ENCODE measurements at places on chromosomes 13 and 19.

- DNase-seq: no peak
Observed at GRCh38 chr13:21998279-21998990, 327.6 kb downstream of the FGF9 start.

GRCh38 chr13:46307554-46307953 lies 79.5 kb downstream of the RUBCNL start:
- no peak for DNase-seq

- DNase-seq: no peak
Observed at GRCh38 chr13:45512098-45512496, 47.4 kb downstream of the COG3 start.

- DNase-seq: no peak
Observed at GRCh38 chr13:112761701-112762689, 72.2 kb downstream of the ATP11A start.

DNA sequence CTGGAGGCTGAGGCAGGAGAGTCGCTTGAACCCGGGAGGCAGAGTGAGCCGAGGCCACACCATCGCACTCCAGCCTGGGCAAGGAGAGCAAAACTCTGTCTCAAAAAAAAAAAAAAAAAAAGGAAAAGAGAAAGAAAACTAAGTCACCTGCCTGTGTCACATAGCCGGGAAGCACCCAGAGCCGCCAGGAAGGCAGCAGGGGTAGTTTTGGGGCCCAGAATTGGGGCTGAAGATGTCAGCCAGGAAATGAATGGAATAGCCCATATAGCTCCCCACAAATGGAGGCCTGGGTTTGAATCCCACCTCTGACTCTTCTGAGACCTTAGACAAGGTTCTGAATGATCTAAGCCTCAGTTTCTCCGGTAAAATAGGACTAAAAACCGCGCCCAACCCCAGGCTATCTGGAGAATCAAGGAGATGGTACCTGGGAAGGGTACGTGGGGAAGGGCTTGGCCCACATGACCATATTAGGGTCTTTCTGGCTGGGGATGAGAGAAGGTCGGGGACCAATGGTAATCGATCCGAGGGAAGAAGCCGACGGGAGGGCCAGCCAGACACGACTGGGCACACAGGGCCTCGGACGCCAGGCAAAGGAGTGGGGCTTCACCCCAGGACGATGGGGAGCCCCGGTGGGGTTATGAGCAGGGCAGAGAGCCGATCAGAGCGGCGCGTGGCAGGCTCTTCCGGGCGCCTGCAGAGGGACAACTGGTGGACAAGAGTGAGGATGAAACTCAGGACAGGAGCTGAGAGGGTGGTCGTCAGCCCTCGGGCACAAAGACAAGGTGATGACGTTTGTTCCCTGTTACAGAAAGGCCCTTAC lies 14.4 kb downstream of the CCDC124 start:
- peak; percentile 12 for DNase-seq

GRCh38 chr13:109998684-109999533 lies 212.5 kb upstream of the IRS2 start:
- no peak for DNase-seq

GRCh38 chr19:2867025-2867991 lies at the start of gene ZNF556:
Gene ZNF556 (plus strand): TSS chr19:2867335. CDS start chr19:2867422, 87 bp downstream.
- no peak for DNase-seq

GRCh38 chr13:113656003-113656588 lies 1.9 kb downstream of the ATP4B start:
- no peak for DNase-seq

- DNase-seq: no peak
Observed at GRCh38 chr13:39566216-39566869, 36.6 kb downstream of the LHFPL6 start.

GRCh38 chr13:60328073-60328472 lies 68.9 kb upstream of the TDRD3 start:
- no peak for DNase-seq

DNA sequence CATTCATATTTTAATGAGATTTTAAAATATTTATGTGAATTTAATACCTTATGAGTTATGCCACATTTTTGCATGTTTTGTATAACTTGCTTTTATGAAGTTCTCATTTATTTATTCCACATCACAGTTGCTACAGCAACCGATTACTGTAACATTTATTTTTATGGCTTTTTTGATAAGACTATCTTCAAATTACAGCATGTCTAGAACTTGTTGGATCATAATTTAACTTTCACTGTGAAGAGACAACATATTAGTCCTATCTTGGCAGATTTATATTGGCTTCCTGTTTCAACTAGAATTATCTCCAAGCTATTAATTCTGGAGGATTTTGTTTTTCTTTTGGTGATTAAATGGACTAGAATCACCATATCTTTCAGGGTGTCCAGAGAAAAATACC lies 793.7 kb upstream of the SLITRK5 start:
- DNase-seq: no peak

- no peak for DNase-seq
Observed at GRCh38 chr13:109761695-109762094, 24.7 kb downstream of the IRS2 start.

DNA sequence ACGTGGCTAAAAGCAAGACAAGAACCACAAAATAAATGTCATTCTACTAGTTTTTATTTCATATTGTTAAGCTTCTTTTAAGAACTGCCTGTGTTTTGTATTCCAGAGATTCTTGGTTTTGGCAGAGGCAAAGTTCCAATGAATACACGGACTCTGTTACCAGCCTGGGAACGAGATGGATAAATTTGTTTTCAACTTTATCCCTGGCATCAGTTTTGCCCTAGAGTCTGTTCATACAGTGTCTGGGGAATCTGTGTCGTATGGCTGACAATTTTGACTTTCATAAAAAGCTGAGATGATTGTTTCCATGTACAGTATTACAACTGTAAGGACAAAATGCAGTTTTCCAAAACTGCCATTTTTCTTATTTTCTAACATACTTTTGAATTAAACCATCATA lies 327.6 kb downstream of the TBC1D4 start:
- DNase-seq: no peak

DNA sequence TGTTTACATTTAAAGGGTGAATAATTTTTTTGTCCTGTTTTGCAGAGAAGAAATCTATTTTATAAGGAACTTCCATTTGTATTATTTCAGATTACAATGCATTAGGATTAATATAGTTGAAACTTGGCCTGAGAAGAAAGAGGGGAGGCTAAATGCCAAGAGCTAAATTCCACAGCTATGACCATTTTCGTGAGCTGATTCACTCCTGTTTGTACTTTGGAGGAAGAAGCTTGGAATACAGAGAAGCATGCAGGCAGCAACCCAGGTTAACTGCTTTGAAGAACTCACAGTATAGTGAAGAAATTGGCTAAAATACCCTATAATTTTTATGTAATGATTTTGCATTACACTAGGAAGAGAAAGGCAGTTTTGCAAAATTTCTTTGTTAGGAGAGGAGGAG lies 309.4 kb upstream of the KLF12 start:
- no peak for DNase-seq

DNA sequence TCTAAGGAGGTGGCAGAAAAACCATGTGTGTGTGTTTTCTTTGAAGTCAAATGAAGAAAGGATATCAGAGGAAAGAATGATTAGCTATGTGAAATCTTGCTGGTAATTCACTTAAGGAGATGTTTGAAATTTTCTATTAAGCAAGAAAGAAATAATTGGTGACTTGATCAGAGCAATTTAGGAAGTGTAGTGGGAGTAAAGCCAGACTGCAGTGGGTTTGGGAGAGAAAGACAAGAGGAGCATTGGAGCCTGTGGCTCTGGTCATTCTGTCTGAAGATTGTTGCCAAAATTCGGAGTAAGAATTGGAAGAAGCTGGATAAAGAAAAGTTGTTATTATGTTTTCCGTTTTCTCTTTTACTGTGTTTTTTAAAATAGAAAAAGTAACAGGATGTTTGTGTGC lies 640.5 kb downstream of the GPC5 start:
- no peak for DNase-seq

DNA sequence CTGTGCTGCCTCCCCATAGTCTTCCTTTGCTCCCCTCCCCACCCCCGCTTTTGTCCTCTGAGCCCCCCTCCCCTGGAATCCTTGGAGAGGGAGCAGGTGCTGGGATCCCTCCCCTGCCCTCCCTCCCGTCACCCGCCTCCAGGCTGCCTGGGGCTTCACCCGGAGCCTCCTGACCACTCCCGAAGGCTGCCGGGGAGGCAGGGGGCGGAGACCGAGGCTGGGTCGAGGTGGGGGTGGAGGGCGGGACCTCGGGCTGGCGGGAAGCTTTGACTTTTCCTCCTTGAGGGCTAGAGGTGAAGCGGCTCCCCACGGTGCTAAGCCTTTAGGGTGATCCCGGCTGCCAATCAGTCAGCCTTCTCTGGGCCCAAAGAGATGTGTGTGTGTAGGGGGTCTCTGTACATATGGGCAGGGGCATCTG lies 1.5 kb downstream of the KMT5C start:
- DNase-seq: peak; percentile 19

Measured in stimulated activated CD8-positive, alpha-beta memory T cell treated with anti-CD3 and anti-CD28 coated beads, Interleukin-2, amount 100 ng/mL, for 1 hour (primary cell).